Stimulated activated CD8-positive, alpha-beta memory T cell treated with anti-CD3 and anti-CD28 coated beads, Interleukin-7, amount 100 ng/mL, for 48 hours (primary cell): ENCODE measurements at places on chromosomes 16 and 17.

GRCh38 chr17:54944796-54945195 is 23.7 kb downstream of the COX11 start:
- DNase-seq: no peak

DNA sequence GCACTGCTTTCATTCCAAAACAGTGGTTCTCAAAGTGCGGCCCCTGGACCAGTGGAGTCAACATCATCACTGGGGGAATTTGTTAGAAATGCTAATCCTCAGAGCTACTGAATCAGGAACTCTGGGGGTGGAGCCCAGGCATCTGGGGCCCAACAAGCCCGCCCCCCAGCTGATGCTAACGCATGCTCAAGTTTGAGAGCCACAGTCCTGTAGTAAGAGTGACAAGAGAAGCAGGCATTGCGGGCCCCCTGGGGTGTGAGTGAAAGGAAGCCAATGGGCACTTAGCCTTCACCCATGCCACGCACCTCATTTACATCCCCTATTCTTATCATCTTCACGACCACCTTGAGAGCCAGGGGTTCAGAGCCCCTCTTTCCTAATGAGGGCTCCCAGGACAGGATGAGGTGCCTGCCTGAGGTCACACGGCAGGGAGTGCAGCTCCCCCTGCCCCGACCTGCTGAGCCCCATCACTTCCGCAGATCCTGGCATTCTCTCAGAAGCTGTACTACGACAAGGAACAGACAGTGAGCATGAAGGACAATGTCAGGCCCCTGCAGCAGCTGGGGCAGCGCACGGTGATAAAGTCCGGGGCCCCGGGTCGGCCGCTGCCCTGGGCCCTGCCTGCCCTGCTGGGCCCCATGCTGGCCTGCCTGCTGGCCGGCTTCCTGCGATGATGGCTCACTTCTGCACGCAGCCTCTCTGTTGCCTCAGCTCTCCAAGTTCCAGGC is 9.1 kb downstream of the CA4 start:
- no peak for DNase-seq

GRCh38 chr17:41918314-41919164 is at the start of gene ACLY:
TSS of gene ACLY (minus strand) at chr17:41918951. CDS start at chr17:41913873, 5,078 bp downstream.
- peak; percentile 97 for DNase-seq

GRCh38 chr17:29778956-29779811 is 150.8 kb downstream of the SSH2 start:
- peak; percentile 47 for DNase-seq

- no peak for DNase-seq
Measured at GRCh38 chr16:88653596-88654362, 2.9 kb upstream of the CYBA start.

GRCh38 chr17:17183744-17184143 is 22.4 kb downstream of the PLD6 start:
- no peak for DNase-seq

DNA sequence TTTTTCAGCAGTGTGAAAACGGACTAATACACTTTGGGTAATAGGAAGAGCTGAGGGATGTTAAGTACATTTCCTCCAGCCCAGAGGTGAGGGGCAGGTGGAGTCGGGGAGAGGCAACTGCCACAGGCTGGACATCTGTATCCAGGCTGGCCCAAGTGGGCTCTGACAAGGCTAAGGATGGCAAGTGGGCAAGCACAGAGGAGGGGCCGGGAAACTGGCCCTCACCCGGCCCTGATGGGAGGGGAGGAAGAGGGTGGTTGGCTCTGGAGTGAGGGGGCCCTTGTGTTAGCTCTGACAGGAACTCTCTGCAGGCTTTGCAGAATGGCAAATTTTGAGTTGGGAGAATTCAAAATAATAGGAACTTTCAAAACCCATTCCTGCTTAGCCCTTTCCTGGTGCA is 251.0 kb upstream of the TNRC6C start:
- DNase-seq: no peak

GRCh38 chr17:63433746-63434591 is 12.1 kb downstream of the CYB561 start:
- DNase-seq: no peak

GRCh38 chr16:31135535-31136286 is at the start of gene PRSS8:
TSS of gene PRSS8 (minus strand) at chr16:31135727. CDS start at chr16:31135498, 229 bp downstream.
- no peak for DNase-seq

GRCh38 chr16:1197237-1197866 is 27.7 kb downstream of the TPSG1 start:
- DNase-seq: no peak

DNA sequence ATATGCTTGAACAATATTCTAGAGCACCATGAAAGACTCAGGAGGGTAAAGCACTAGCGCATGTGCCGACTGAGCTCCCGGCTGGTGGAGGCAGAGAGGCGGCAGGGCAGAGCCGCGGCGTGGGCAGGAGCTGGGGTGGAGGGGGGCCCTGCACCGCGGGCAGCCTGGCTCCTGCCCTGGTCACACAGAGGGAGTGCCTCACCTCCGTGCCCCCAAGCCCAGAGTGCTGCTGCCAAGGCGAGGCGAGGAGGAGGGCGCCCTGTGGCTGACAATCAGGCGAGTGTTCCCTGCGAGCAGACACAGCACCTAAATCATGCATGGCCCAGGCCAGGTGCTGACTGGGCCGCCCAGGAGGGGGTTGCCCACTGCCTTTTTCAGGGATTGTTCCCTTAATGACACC is 105.8 kb upstream of the TNRC6C start:
- no peak for DNase-seq

DNA sequence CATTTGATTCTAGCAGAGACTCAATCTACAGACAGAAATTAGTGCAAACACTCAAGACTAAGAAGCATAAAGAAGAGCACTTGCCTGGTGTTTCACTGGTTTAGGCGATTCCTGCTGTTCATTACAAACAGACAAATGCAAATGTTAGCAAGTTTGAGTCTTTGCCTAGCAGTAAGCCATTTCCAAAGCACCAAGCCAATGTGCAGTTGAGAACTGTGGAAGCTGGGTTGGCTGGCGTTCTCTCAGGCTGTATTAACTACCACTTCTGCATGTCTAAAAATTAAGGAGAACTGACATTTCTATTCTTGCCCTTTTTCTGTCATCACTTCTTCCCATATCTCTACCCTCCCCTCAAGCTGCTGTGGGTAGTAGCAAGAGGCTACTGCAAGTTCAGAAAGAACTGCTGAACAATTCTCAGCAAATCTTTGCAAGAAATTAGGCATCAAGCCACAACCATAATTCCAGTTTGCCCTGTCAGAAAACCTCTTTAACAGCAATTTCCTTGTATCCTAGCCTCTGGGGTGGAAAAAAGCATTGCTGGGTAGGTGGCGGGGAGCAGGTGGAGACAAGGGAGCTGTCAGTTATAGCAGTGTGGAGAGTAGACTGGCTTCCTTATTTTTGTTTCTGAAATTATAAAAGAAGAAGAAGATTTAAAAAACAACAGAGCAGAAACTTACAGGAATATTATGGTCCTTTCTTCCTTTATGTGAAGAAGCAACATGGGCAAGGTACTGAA is 53.8 kb downstream of the MYH10 start:
- DNase-seq: no peak

GRCh38 chr16:69405757-69406156 is 18.7 kb upstream of the CYB5B start:
- DNase-seq: no peak

GRCh38 chr17:57999496-58000017 is 7.5 kb downstream of the SRSF1 start:
- no peak for DNase-seq

DNA sequence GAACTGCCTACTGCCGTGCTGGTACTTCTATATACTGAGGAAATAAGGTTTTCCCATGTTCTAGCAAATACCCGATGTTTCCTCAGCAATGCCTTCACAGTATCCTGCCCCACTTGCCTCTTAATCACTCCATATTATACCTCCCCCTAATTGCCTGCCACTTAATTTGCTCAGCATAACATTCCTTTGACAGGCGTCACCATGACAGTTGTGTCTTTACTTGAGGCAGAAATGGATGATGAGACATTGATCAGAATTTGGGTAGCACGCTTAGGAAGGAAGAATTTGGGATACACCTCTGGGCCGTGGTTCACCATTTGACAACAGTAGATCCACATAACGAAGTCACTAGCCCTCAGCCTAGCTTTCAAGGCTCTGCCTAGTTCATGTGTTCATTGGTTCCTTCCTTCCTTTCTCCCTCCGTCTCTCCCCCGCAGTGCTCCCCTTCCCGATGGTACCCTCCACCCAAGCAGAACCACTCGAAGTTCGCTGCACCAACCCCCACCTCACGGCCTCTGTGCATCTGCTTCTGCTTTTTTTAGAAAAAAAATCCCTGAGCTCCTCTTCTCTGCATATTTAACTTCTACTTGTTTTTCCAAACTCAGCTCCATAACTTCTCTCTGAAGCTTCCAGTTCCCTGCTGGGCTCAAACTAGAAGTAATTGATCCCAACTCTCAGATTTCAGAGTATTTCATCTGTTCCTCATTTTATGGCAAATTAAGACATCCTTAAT is 19.4 kb downstream of the IQCK start:
- no peak for DNase-seq

DNA sequence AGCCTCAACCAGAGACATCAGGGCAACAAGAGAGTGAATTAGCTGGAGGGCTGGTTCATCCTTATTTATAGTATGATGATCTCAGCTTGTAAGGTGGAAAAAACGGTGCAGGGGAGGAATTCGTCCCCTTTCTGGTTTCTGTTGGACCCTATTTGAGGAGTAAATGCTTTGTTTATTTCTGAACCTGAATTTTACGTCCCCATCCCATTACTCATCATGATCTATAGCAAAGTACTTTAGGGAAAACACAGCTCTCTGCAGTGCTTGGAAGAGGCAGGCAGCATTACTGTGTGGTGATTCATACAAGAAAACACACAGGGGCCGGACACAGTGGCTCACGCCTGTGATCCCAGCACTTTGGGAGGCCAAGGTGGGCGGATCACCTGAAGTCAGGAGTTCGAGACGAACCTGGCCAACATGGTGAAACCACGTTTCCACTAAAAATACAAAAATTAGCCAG is 8.0 kb upstream of the VAT1L start:
- DNase-seq: no peak

GRCh38 chr17:60165971-60166370 is 16.2 kb downstream of the CA4 start:
- no peak for DNase-seq

DNA sequence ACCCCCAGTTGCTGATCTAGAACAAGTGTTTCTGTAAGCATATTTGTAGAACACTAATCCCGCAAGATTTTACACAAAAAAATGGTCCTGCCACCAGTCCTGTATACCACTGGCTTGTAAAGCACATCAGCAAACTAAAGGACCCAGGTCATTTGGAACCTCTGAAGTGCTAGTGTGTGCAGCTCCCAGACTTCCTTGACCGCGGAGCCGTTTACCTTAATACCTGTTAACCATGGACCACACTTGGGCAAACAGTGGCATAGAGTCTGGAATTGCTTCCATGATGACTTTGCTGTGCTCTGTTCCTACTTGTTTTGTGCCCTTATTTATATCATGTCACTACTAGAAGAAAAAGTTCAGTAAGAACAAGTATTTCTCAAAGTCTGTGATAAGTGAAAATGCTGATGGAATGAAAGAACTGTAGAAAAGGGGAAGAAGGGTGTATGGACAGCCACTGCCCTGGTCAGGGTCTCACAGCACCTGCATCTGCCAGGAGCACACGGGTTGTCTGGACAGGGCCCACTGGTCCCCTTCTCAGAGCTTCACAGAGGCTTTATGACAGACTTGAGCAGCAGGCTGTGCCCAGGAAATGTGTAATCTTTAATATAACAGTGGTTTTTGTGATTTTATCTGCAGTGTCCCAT is 29.3 kb downstream of the ALDH3A2 start:
- DNase-seq: no peak

DNA sequence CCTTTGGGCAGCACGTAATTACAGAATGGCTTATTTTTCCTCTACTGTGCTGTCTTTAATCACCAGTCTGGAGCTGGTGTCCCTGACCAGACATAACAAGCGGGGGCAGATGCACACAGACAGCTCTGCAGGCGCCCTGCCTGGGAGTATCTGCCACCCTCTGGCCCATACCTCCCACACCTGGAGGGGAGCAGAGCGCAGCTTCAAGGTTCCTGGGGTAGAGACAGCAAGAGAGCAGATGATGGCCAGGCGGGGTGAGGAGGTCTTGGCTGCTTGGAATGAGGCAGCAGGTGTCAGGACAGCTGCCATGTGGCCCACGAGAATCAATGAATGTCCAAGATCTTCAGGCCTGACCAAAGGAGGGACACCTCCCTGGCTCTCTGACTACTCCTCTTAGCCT is 23.8 kb downstream of the TMEM94 start:
- no peak for DNase-seq

DNA sequence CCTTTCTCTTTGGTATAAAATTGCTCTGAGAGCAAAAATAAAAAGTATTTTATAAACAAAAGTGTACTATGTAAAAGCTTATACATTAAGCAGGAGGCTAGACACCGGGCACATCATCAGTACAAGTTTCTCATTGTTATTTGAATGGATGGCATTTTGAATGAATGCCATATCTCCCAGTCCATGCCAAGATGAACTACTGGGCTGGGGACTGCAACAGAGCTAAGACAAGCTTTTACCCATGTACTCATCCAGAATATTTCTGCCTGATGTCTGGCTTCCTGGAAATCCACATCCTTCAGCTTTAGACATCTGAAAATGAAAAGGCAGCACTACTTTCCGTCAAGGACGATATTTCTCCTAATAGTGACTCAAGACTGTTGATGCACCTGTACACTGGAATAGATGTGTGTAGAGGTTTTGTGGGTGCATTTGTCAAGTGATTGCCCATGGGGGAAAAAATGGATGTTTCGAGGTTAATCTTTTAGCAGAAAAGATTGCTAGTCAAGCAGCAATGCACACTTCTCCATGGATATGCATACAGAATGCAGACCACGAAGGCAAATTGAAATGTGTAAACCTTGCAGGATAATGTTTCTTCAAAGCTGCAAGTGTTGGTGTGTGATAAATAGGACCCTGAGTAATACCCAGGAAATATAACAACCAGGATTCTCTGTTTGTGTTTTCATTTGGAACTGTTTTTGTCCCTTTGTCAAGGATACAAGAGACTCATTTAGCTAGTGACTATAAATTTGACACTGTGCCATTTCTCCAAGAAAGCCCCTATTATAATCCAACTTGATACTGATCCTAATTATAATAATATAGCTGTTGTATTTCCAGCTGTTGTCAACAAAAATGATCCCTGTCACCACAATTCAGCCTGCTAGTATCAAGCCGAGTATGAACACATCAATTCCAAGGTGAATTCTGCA is 173.8 kb downstream of the CDH8 start:
- no peak for DNase-seq

GRCh38 chr16:85868495-85868894 is 30.5 kb upstream of the IRF8 start:
- no peak for DNase-seq

DNA sequence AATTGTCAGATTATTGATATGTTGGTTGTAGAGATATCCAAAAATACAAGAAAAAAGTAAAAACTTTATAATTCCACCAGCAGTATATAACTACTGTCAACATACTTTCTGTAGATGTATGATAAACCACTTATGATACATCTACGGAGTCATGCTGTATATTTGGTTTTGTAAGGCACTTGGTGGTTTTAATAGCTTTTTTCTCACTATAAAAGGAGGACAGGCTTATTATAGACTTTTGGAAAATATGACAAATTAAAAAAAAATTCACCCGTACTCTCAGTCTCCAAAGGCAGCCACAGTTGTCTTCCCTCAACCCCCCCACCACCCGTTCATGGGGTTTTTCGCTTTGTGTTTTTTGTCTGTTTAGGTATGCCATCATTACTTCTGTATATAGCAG is 14.8 kb downstream of the RAI1 start:
- no peak for DNase-seq

- DNase-seq: no peak
Measured at GRCh38 chr16:66207883-66208265, 158.6 kb upstream of the CDH5 start.

GRCh38 chr17:56169621-56170020 is 16.3 kb downstream of the ANKFN1 start:
- no peak for DNase-seq

- DNase-seq: no peak
Measured at GRCh38 chr17:66032082-66032712, 159.7 kb downstream of the CEP112 start.
